ENCODE measurements at places on chromosomes 12 and 14.

DNA sequence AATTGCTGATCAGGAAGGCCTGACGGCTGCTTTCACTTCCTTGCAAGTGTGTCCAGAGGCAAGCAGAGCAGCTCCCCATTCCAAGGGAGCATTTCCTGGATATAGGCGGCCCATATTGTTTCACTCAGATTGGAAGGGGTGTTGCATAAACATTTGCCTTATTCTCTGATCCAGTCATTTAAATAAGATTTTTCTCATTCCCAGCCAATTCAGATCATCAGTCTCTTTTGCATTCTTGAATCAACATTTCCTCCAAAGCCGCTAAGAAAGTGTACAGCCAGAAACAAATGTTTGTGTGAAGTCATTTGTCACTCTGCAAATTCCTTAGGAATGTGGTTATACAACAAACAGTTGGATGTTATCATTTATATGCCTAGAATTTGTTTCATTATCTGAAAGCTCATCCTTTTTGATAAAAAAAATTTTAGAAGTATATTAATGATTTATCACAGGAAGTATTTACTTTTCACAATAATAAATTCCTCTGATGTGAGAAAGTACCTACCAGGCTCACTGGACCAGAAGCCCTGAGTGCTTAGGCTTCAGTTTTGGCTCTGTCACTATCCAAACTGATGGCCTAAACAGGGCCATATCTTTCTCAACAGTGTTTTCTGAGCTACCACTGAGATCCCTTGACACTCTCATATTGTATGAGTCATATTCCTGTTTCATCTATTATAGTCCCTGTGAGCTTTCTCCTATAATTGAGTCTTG lies 379.6 kb downstream of the CCDC91 start:
- H3K4me3 ChIP-seq: no peak overlapping the region
- DNase-seq: peak; percentile 73
- no peaks in the 10 kb centered on the region for H3K36me3 ChIP-seq
- no peaks in the 10 kb centered on the region for H3K27me3 ChIP-seq

DNA sequence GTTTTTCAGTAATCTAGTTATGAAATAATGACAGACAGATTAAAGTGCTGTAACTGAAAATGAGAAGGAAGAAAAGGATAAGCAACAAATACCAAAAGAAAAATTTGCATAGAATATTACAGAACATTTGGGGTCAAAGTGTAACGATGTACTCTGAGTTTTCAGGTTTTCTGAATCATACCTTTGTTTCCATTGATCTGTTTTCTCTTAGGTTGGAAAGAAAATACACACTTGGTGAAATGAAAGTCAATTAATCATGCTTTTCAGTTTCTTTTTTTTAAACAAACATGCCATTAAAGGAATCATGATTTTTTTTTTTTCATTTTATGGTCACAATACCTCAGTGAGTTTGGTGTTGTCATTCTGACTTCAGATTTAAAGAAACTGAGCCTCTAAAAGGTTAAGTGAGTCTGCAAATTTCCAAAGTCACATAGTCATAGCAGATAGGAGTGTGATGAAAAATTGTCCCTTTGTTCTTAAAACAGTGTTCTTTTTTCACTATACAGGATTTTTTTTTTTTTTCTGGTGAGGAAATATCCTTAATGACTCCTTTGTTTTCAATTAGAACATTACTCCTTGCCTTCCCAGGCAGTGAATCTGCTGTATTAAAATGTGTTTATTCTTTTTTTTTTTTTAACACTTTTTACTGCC lies 35.9 kb upstream of the PZP start:
- DNase-seq: no peak
- no peak overlapping the region for H3K27ac ChIP-seq
- H3K36me3 ChIP-seq: no peaks in the 10 kb centered on the region
- peaks cover 3% of the 10 kb centered on the region for H3K27me3 ChIP-seq
- H3K4me1 ChIP-seq: no peaks in the 10 kb centered on the region

DNA sequence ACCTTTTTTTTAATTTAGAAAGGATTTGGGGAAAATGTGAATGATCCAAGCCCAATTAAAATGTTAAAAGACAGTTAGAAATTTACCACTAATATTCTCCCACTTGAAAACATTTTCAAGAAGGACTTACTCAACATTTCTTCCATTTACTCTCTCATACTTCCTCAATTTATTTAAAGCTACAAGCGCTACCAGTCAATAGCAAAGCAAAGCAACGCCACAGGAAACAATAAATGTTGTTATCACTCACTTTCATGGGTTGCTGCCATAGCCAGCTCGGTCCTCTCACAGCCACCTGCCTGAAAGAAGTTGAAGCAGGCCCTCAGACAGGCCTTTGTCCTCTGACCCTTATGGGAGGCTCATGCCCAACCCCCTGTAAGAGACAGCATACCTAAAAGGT lies 6.0 kb upstream of the SOS2 start:
- H3K4me3 ChIP-seq: no peak overlapping the region
- H3K4me1 ChIP-seq: no peaks in the 10 kb centered on the region
- H3K27ac ChIP-seq: no peak overlapping the region
- H3K27me3 ChIP-seq: no peaks in the 10 kb centered on the region
- no peaks in the 10 kb centered on the region for H3K36me3 ChIP-seq

GRCh38 chr14:23357261-23357660 lies 4.6 kb upstream of the SLC22A17 start:
- peaks cover 12% of the 10 kb centered on the region for H3K36me3 ChIP-seq
- H3K27me3 ChIP-seq: peaks cover 2% of the 10 kb centered on the region
- no peak overlapping the region for H3K4me3 ChIP-seq

DNA sequence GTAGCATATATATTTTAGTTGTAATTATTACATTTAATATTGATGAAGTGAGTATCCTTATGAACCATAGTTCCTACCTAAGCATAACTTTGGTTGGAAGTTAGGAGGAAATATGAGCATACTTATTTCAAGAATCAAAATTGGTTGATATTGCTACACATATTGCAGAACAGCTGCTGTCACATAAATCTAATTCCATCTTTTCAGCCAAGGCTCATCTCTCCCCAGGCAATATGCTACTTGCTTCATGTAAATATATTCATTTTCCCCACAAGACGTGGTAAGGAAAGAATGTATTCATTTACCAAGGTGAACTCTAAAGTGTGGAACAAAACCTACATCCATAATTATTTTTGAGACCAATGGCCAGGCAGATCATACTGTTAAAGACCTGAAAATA lies 62.5 kb upstream of the HIF1A start:
- DNase-seq: no peak
- H3K4me1 ChIP-seq: no peaks in the 10 kb centered on the region
- no peak overlapping the region for H3K4me3 ChIP-seq
- H3K36me3 ChIP-seq: no peaks in the 10 kb centered on the region
- no peaks in the 10 kb centered on the region for H3K27me3 ChIP-seq
- no peak overlapping the region for H3K27ac ChIP-seq

DNA sequence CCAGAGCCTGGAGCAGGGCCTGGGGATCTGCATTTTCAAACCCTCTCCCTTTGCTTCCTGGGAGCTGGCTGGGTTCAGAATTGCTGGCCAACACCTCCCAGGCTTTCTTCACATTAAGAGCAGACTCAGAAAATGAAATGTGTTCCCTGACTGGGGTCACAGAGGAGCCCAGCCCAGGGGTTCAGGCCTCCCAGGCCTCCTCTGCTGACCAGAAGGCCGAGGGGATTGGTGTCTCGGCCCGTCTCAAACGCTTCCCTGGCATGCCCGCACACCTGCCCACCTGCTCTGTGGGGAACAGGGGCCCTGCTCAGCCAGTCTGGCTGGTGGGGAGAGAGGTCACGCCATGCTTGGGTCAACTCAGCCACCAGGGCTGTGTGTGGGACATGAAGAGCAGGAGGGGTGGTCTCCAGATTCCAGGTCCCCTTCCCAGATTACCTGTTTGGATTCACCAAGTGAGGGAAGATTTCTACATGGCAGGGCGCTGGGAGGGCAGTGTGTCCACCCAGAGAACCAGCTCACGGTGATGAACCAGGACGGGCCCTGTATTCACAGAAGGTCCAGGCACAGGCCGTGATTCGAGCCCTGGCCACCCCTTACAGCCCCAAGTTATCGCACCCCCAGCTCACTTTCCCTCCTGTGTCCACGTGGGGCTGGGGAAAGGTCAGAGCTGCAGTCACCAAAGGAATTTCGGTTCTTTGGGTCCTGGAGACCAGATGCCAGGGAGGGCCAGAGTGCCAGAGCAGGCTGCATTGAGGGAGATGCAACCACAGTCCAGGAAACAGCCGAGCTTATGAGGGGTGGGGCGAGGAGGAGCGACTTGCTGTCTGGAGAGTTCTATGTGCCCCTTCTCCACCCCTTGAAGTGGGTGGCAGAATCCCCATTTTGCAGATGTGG lies 55.2 kb upstream of the RIN3 start:
- peaks cover 6% of the 10 kb centered on the region for H3K4me1 ChIP-seq
- no peaks in the 10 kb centered on the region for H3K27me3 ChIP-seq
- H3K36me3 ChIP-seq: no peaks in the 10 kb centered on the region
- H3K27ac ChIP-seq: no peak overlapping the region
- no peak for DNase-seq

GRCh38 chr12:25014961-25015360 lies 66.1 kb upstream of the BCAT1 start:
- no peak for DNase-seq
- H3K27me3 ChIP-seq: no peaks in the 10 kb centered on the region
- H3K36me3 ChIP-seq: no peaks in the 10 kb centered on the region
- no peak overlapping the region for H3K27ac ChIP-seq
- H3K4me1 ChIP-seq: peaks cover 1% of the 10 kb centered on the region

DNA sequence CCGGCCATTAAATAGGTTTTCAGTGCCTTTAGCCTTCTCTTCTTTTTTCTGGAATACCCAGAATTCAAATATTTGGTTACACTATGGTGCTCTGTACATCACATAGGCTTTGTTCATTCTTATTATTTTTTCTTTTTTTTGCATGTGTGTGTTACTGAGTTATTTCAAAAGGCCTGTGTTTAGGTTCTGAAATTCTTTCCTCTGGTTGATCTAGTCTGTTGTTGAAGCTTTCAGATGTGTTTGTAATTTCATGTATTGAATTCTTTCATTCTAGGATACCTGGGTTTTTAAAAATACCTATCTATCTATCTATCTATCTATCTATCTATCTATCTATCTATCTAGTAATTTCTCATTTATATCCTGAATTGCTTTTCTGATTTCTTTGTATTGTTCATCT lies 66.9 kb downstream of the FBXO33 start:
- peaks cover 6% of the 10 kb centered on the region for H3K36me3 ChIP-seq
- H3K27me3 ChIP-seq: no peaks in the 10 kb centered on the region
- no peak overlapping the region for H3K27ac ChIP-seq
- DNase-seq: no peak
- H3K4me3 ChIP-seq: no peak overlapping the region

DNA sequence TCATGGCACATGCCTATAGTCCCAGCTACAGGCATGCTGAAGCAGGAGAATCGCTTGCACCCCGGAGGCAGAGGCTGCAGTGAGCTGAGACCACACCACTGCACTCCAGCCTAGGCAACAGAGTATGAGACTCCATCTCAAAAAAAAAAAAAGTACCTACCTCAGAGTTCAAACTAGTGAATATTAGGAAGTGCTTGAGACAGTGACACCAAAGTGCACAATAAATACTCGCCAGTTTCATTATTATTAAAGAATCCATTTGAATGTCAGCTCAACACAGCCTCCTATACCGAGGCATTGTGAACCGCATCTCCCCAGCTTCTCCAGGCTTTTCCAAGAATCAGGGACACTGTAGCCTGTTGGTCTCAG lies 5.0 kb downstream of the GAPDH start:
- H3K27ac ChIP-seq: no peak overlapping the region
- H3K4me1 ChIP-seq: peaks cover 38% of the 10 kb centered on the region
- peaks cover 76% of the 10 kb centered on the region for H3K36me3 ChIP-seq
- no peaks in the 10 kb centered on the region for H3K27me3 ChIP-seq
- DNase-seq: peak; percentile 70

GRCh38 chr14:62117751-62118105 lies 355.5 kb downstream of the SNAPC1 start:
- peaks cover 86% of the 10 kb centered on the region for H3K27me3 ChIP-seq
- H3K27ac ChIP-seq: no peak overlapping the region
- peak overlapping the region; percentile 75 for H3K4me3 ChIP-seq
- no peak for DNase-seq
- peaks cover 9% of the 10 kb centered on the region for H3K4me1 ChIP-seq

DNA sequence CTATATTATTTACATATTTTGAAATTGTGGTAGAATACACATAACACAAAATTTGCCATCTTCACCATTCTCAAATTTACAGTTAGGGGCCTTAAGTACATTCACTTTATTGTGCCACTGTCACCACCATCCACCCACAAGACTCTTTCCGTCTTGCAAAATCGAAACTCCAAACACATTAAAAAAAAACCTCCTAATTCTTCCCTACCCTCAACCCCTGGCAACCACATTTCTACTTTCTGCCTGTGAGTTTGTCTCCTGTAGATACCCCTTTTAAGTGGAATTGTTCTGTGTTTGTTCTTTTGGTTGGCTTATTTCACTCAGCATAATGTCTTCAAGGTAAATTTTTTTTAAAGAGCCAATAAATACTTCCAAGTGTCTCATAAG lies 31.6 kb upstream of the AMIGO2 start:
- H3K36me3 ChIP-seq: no peaks in the 10 kb centered on the region
- no peak overlapping the region for H3K27ac ChIP-seq
- no peaks in the 10 kb centered on the region for H3K27me3 ChIP-seq
- no peak overlapping the region for H3K4me3 ChIP-seq

- H3K4me1 ChIP-seq: peaks cover 3% of the 10 kb centered on the region
- peak; percentile 15 for DNase-seq
- H3K4me3 ChIP-seq: no peak overlapping the region
- H3K36me3 ChIP-seq: no peaks in the 10 kb centered on the region
- H3K27me3 ChIP-seq: no peaks in the 10 kb centered on the region
These were observed 5.0 kb upstream of the RAB21 start for GRCh38 chr12:71749666-71750065.
